ENCODE measurements at places on chromosomes 3 and 15.

- no peak for DNase-seq
These were observed 8.8 kb downstream of the RPL32 start for GRCh38 chr3:12832350-12833221.

DNA sequence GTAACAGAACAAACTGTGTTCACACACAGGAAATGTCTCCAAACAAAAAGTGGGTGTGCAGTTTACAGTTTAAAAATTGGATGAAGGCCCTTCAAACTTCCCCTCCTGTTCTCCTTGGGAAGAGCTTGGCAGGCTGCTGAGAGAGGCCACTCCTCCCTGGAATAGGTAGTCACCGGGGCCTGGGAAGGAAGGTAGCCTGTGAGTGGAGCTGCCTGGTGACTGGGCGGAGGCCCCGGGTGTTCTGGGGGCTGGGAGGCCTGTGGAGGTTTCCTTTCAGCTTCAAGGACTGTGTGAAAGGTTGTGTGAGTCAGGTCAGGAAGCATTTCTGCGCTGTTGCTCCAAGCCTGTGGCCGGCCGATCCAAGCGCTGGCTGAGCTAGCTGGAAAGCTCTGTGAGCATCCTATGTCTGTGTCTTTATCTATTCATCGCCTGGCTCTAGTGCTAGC, 14.1 kb downstream of the SLCO3A1 start:
- DNase-seq = no peak

DNA sequence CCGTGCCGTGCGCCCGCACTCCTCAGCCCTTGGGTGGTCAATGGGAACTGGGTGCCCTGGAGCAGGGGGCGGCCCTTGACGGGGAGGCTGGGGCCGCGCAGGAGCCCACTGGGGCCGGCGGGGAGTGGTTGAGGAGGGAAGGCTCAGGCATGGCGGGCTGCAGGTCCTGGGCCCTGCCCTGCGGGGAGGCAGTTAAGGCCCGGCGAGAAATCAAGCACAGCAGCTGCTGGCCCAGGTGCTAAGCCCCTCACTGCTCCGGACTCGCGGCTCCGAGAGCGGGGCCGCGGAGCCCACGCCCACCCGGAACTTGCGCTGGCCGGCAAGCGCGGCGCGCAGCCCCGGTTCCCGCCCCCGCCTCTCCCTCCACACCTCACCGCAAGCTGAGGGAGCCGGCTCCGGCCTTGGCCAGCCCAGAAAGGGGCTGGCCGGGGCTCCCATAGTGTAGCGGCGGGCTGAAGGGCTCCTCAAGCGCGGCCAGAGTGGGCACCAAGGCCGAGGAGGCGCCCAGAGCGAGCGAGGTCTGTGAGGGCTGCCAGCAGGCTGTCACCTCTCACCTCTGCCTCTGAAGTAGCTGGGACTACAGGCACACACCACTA, 7.8 kb downstream of the GP9 start:
- DNase-seq = no peak

DNA sequence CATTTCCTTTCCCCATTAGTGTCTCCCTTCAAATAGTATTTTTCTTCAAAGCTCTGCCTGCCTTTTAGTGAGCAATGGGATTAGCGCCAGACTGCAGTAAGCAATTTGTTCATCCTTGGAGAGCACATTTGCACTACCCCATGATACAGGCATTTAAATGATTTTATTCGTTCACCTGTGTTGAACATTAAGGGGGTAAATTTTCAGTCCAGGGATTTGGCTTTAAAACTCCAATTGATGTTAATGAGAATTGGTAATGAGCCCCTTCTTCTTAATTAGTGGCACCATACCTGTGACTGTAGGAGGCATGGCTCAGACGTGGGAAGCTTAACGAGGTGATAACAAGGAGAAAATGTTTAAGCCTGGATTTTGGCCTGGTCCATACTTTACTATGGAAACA, 161.4 kb upstream of the NANOGP8 start:
- DNase-seq = no peak

DNA sequence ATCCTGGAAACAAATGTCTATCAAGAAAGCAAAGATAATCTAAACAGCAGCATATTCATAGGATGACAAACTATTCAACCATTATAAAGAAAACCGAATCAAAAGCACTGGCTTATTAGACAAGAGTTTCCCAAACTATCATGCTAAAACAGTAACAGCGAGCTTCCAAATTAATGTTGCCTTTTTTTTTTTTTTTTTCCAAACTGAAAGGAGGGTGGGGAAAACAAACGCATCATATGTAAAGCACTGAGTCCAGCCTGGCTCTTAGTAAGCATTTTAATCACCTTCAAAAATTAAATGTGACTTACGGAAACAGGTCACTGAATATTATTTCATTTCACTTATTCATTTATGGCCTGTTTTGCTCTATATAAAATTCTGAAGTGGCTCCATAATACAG, 2.3 kb downstream of the TJP1 start:
- no peak for DNase-seq

GRCh38 chr3:42216302-42216701, 49.7 kb downstream of the CCK start:
- DNase-seq = no peak
